ENCODE measurements at places on chromosomes 11 and 22.

GRCh38 chr22:49210606-49211005 lies 617.1 kb downstream of the BRD1 start:
- peak; percentile 7 for DNase-seq

- no peak for DNase-seq
Measured at GRCh38 chr11:35313066-35313759, 106.1 kb downstream of the SLC1A2 start.

GRCh38 chr11:120395778-120396177 lies 59.6 kb downstream of the ARHGEF12 start:
- no peak for DNase-seq

GRCh38 chr11:39990421-39990831 lies 1469.0 kb downstream of the LRRC4C start:
- no peak for DNase-seq

DNA sequence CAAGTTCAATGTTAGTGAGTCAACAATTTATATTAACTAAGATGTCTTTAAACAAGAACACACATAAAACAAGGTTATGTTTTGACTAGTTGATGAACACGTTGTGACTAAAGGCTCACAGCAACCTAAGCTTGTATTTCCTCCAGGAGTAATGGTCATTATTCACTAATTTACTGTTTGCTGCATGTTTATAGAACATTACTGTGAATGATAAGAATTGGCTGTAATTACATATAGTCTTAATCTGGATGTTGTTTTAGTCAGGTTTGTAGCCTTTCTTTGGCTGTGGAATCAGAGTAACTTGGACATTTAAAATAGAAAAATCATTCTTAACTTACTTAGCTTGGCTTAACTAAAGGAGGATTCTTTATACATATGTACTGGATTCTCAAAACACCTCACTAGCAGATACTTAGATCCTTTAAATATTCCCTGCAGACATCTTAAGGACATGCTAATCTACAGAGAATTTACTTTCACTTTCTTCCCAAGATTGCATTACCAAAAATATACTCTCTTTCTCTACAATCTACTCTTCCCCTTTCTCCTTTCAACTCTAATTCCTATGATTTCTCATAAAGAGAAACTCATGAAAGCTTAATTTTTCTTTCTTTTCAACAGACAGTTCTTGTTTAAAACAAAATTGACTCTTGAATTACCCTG lies 319.7 kb upstream of the CTSC start:
- no peak for DNase-seq

- no peak for DNase-seq
Measured at GRCh38 chr11:95067841-95068219, 1.1 kb downstream of the SRSF8 start.

DNA sequence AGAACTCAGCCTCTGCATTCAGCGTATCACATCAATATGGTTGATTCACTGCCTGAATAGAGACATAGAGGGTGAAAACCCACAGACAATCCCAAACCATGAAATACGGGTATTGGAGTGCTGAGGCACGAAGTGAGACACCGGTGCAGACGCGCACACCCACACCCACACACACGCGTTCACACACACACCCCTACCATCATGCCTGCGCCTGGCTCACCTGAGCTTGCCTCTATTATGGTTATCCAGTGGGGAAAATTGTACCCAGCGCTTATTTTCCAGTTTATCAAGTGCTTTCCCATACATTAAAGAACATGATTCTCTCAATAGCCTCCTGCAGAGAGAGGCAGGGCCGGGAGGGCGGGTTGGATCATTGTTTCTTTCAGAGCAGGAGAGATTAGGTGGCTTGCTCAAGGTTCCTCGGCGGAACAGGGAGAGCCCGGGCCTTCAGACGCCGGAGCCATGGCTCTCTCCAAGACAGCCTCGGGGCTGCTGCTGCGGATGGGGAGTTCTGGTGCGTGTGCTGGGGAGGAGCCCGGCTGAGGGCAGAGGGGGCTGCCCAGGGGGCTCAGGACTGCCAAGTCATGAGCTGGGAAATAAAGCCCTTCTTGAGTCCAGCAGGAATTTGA lies 78.9 kb upstream of the THY1 start:
- no peak for DNase-seq

- DNase-seq, result no peak
Measured at GRCh38 chr11:299081-299891, at the start of gene IFITM5. Gene IFITM5, minus strand, starts transcription at chr11:299526. Its CDS starts 36 bp downstream, at chr11:299490.

DNA sequence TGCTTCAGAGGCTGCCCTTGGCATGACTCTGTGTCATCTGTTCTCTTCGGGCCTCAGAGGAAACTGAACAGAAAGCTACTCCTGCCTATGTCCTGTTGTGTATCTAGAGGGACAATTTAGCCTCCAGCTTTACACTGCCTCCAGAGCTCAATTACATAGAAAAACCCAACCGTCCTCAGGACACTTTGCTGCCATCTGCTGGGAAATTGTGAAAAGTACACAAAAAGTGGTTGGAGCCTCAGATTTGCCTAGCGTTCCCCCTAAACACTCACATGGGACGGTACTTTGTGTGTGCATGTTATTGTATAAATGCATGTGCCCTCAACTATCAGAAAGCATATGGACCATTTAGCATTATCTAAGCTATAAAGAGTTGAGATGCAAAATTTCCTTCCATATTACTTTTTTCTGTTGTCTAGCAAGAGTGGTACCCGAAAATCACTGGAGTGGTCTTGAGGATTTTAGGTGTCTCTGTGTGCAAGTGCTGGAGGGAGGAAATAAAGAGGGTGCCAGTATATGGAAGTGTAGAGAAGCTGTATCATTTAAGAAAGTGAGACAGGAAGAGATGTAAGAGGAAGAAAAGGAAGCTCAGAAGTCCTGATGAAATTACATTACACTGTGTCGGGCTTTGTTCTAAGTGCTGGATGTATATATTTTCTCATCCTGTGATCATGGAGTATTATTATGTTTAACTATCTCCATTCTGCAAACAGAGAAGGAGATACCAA lies 8.7 kb upstream of the MS4A4E start:
- no peak for DNase-seq

DNA sequence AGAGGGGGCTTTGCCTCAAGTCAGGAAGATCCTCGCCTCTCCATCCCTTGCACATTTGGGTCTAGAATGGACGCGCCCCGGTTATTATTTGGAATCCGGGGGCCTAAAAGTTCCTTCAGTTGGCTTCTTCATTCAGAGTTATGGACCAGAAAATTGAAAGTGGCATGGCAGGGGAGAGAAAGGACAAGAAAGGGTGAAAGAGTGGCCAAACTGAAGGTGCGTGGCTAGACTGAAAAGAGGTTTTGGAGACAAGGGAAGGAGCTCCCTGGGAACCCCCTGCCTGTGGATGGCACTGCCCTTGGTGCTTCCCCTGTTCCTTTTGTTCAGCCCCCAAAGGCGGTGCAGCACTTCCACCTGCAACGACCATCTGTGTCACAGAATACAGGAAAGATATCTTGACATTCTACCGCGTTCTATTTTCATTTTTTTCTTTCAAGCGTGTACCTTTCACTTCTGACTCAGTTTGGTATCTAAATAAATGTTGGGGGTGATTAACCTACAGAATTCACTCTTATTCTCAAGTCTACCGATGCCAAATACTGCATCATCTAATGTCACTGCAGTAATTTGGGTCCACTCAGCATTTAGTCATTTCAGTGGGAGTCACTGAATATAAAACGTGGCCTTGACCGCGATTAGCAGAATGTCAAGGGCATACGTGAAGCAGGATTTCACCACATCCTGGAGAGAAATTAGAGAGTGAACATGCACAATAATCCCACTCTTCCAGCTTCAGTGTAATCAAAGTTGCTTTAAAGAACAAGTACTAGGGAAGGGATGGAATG lies 88.1 kb upstream of the ARHGAP32 start:
- DNase-seq, result peak; percentile 65

DNA sequence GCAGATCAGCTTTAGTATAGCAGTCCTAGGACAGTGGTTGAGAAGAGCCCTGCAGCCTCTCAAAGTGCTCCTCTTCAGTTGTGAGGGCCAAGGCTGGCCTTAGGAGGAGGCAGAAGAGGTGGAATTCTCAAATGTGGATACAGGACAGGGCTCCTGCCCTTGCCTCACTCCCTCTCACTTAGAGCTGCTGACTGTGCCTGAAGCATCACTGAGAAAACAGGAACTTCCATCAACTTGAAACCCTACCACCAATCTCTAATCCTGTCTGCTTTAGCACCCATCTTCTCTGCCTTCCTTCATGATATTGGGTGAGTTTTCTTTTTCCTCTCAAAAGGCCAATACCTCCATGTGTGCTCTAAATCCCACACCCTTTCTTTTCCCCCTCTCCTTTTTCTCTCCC lies 14.4 kb upstream of the UCP3 start:
- DNase-seq, result no peak

DNA sequence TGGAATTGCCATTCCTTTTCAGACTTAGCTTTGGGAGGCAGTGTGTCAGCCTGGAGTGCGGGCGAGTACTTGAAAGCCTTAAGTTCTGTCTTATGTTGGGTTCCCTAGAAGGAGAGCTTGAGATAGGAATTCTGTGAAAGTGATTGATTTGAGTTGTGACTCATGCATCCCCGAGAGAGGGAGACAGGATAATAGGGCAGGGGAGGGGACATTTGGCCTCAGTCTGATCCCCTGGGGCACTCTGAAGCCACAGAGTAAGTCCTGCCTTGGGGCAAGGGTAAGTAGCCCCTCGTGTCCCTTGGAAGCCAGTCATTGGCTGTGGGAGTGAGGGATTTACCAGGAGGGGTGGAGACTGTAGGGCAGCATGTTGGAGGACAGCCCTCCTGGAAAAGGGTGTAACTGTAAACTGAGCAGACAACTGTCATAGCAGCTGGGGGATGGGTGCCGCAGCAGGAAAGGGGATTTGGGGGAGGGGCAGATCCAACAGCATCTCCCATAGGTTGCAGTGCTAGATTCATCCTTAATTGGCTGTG lies 44.0 kb downstream of the KIAA1671 start:
- no peak for DNase-seq

- DNase-seq, result no peak
Measured at GRCh38 chr11:12544986-12545775, 129.0 kb upstream of the TEAD1 start.

DNA sequence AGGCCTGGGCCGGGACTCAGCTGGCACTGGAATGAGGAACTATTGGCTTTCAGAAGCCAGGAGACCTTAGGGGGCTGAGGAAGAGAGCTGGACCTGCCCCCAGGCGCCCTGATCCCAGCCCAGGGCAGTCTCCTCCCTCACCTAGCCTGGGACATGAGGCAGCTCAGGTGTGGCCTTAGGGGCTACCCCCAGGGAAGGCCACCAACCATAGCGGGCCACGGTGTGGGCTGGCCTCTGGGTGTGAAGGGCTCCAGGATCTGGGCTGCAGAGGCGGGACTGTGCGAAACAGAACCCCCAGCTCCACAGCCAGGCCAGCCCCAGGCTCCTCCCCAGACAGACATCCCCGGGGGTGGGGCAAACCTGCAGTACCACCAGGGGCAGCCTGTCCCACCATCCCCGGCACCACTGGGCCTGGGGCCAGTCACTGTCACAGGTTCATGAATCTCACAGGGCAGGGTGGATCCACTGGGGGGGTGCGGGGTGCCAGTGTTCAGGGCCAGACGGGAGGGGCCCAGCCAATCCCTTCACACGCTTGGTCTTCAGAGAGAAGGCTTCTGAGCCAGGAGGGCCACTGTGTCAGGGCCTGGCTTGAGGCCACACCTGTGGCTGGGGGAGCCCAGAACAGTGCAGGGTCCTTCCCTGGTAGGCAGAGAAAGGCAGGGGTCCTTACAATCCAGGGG lies 3.5 kb downstream of the PLXNB2 start:
- no peak for DNase-seq

- no peak for DNase-seq
Measured at GRCh38 chr11:40514124-40514523, 945.3 kb downstream of the LRRC4C start.

DNA sequence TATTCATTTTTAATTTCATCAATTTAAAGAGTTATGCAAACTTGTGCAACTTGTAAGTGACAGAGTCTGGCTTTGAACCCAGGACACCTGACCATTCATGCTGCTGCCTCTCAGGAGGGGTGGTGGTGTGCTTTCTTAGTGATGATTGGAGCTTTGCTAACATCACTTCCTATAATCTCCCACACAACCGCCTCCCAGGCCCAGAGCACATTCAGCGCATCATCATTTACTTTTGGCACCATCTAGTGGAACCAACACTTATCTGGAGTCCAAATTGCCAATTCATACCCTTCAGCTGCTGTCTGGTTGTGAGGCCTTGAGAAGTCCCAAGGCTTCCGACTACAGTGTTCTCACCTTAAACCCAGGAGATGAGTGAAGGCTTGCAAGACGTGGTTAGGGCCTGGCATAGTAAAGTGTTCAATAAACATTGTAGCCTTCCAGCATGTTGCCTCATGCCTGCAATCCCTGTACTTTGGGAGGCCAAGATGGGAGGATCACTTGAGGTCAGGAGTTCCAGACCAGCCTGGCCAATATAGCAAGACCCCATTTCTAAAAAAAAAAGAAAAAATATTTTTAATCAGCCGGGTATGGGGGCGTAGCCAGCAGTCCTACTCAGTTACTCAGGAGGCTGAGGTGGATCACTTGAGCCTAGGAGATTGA lies 1.1 kb upstream of the TTLL1 start:
- DNase-seq, result peak; percentile 51

DNA sequence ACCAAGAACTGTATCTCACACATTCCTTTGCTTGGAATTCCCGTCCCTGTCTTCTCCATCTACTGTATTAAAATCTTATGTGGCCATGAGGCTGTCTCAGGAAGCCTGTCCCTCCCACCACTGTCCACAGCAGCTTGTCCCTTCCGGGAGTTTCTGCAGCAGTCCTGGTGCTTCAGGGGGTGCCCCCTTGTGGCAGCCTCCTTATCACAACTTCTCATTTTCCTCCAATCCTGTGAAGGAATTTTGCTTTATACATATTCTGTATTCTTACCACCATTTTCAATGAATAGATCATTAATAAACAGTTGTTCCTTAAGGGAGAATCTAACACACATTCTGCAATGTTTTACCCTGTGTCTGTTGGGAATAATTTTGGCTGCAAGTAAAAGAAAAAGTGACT lies 220.4 kb upstream of the RAG2 start:
- DNase-seq, result no peak

GRCh38 chr11:113778111-113778910 lies 1.3 kb upstream of the CLDN25 start:
- no peak for DNase-seq

GRCh38 chr11:75539459-75540334 lies 14.0 kb upstream of the GDPD5 start:
- no peak for DNase-seq

GRCh38 chr11:100752371-100753171 lies 65.5 kb downstream of the ARHGAP42 start:
- no peak for DNase-seq

GRCh38 chr11:65389294-65389980 lies 3.0 kb downstream of the FRMD8 start:
- DNase-seq, result no peak

DNA sequence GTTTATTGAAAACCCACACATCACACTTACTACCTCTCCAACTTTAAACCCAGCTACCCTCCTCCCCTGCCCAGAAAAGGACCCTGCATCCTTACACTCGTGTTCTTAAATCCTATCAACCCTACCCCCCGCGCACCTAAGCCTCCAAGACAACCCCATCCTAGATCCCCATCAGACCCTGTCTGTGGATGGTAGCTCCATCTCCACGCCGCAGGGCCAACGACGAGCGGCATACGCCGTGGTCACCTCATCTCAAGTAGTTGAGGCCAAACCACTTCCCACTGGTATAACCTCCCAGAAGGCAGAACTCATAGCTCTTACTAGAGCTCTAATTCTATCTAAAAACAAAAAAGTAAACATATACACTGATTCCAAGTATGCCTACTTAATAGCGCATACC lies 9.4 kb upstream of the OR56A3 start:
- DNase-seq, result no peak

GRCh38 chr11:64605244-64605560 lies 14.2 kb downstream of the SLC22A12 start:
- DNase-seq, result no peak
